NCI-H1436 treated with DMSO at 0.1 percent for 48 hours (cell line): ENCODE measurements at places on chromosomes 13 and 19.

DNA sequence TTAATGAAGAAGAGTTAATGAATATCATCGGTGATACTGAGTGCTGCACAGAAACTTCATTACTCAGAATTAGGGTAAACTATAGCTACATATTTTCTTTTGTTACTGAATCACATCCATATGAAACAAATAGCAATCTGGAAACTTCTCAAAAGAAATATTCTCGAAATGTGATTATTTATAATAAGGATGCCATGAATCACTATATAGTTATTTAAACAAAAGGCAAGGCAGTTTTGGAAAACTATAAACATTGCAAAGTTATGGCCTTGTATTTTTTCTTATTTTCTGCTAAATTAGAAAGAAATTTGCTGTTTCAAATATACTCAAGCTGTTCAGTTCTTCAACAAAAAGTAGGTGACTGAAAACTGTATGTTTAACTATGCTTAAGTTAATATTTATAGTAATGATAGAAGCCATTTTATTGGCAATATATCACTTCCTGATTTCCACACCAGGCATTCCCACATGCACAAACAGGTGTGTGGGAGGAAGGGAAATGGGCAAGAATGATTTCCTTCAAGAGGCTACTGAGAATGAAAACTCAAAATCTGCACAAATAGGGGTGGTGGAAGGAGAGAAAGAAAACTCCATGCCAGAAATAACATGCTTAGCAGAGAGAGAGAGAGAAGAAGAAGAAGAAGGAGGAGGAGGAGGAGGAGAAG is 74.5 kb upstream of the FRY start:
- no peak for DNase-seq

- no peak for DNase-seq
These were observed 40.8 kb downstream of the BRD4 start for GRCh38 chr19:15291548-15292021.

- no peak for DNase-seq
These were observed 1.7 kb upstream of the FSTL3 start for GRCh38 chr19:674282-675151.

DNA sequence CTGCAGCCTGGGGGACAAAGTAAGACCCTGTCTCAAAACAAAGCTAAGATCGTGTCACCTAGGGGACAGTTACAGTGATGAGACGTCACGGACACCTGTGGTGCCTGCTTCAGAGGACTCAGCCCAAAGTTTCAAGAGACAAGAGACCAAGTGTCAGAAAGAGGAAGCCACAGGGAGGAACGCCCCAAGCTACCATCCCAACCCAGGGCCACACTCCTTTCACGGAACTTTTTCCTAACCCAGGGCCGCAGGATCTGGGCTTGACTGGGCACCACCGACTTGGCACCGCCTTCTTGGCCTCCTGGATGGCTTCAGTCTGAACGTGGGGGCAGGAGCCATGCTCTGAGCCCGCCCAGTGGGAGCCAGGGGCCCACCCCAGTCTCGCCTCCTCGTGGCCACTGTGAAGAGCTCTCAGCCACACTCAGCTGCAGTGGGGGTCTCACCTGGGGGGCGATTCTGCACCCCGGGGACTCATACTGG is 8.5 kb downstream of the MOB3A start:
- no peak for DNase-seq

GRCh38 chr13:96816874-96817273 is 177.4 kb downstream of the OXGR1 start:
- DNase-seq: no peak

DNA sequence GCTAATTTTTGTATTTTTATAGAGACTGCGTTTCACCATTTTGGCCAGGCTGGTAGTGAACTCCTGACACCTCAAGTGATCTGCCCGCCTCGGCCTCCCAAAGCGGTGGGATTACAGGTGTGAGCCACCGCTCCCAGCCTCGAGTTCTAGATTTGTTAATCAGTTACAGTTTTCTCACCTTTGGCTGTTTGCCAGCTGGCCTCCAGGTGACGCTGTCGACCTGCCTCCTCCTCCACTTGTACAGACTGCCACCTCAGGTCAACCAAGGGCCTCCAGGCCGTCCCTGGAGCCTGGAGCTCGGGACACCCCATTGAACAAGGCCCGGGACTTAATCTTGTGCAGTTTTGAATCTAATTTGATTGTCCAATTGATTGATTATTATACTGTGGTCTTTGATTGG is 45.5 kb downstream of the IER2 start:
- DNase-seq: no peak

- DNase-seq: no peak
These were observed 1.1 kb upstream of the LSR start for GRCh38 chr19:35247526-35248309.

GRCh38 chr19:5520501-5520900 is 47.3 kb downstream of the TINCR start:
- DNase-seq: no peak

DNA sequence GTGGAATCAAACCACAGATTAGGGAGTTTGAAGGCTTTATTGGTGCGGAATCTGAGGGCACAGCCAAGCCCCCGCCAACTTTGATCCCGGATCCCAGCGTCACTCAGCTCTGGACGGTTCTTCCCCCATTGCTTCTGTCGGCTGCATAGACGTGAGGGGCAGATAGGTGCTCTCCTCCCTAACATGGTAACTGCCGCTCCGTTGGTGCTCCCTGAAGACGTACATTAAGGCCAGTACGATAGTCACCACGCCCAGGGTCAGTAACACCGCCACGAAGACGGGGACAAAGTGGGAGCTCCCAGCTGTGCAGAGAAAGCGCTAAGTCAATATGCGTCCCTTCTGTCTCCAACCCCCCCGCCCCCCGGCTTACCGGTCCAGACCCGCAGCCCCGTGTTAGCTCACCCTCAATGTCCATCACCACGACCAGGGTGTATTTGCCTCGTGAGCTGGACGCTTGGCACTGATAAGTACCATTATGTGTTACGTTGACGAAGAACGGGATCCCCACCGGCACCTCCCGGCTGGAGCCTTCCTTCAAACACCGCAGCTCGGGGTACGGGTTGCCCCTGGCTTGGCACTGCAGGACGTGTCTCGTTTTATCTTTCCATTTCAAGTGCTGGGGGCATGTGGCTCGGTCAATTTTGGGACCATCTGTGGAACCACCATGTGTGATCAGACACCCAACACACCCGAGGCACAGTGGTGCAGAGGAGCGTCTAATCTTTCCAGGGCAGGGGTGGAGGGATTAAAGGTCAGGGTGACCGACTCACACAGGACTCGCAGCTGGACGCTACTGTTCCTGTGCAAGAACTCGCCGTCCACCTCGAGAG is 644 bp upstream of the RAVER1 start:
- no peak for DNase-seq

DNA sequence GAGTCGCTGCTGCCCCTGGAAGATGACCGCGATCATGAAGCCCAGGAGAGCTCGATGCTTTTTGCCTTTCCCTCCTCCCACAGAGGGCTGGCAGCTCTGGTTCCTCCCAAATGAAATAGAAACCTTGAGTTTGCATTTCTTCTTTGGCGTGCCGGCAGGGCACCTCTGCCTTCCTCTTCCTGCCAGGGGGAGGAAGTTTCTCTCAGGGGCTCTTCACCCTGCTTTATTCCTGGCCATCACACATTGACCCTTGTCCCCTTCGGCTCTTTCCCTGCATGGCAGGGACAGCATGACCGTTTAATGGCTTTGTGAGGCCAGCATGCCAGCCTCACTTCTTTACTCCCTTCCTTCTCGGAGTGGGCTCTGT is 47.9 kb downstream of the ACTN4 start:
- no peak for DNase-seq

- peak; percentile 11 for DNase-seq
These were observed 610 bp downstream of the RABAC1 start for GRCh38 chr19:41958367-41959055.

DNA sequence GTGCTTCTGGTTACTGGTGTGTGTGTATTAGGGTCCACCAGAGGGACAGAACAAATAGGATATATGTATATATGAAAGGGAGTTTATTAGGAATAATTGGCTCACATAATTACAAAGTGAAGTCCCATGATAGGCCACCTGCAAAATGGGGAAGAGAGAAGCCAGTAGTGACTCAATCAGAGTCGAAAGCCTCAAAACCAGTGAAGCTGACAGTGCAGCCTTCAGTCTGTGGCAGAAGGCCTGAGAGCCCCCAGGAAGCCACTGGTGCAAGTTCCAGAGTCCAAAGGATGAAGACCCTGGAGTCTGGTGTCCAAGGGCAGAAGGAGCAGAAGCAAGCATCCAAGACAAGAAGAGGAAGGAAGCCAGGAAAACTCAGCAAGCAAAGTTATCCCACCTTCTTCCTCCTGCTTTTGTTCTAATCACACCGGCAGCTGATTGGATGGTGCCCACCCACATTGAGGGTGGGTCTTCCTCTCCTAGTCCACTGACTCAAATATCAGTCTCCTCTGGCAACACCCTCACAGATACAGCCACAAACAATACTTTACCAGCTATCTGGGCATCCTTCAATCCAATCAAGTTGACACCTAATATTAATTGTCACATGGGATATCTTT is 21.7 kb upstream of the SCEL start:
- no peak for DNase-seq

DNA sequence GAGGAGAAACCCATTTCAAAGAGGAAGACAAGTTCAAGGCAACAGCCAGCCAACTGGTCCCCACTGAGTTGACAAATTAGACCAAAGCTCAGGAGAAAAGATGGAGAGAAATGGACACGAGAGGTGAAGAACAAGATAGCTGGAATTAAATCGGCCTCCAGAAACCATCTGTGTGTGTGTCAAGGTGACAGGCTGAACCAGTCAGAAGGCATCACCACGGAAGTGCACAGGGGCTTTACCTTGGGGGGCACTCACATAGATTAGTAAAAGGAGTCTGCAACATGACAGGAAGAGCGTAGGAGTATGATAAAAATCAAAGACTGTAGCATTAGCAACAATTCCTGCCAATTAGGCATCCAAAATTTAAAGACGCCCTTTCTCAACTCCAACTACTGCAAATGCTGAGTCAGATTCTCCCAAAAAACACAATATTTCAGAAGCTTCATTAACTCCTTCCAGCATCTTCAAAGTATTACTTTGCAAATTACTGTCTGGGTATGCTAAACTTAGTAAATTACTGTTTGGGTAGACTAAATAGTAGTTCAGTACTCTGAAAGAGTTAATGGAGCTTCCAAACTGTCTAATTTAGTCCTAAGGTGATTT is 66.2 kb downstream of the FOXO1 start:
- no peak for DNase-seq

- no peak for DNase-seq
These were observed 35.7 kb upstream of the TPM4 start for GRCh38 chr19:16040642-16041041.

GRCh38 chr13:54433493-54434206 is 1405.0 kb downstream of the OLFM4 start:
- peak; percentile 6 for DNase-seq

GRCh38 chr13:20940083-20940482 is 37.5 kb upstream of the XPO4 start:
- no peak for DNase-seq

GRCh38 chr13:59674616-59675015 is 489.1 kb downstream of the DIAPH3 start:
- no peak for DNase-seq

- no peak for DNase-seq
These were observed 12.9 kb downstream of the N4BP2L1 start for GRCh38 chr13:32415019-32415418.

DNA sequence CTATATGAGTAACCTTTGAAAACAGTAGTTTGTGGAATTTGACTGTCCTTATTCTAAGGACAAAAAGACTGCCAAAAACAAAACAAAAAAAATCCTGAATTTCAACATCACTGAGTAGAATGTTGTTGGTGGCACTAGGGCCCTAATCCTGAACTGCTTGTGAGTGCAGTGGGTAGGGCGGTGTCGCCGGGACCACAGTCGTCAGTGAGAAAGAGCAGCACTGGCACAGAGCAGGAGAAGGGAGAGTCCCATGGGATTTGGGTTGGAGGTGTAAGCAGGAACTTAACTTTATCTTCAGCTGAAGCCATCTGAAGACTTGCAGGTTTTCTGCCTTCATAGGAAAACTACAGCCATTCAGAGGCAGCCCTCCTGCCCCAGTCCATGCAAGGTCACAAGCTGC is 5.6 kb downstream of the PCID2 start:
- DNase-seq: no peak

DNA sequence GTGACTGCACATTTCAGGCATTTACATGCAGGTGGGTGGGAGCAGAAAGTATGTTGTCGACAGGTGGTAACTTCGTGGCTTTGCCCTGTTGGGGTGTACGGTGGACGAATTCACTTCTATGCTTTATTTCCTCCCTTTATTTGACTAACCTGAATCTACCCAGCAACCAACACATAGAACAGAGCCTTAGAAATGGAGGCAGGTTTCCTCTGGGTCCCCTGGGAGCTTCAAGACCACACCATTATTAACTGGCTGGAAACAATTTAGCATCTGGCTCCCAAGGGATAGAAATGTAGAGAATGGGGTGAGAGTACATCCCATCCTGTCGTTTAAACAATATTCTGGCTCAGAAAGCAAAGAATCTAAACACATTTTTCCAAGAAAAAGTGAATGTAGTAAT is 244.4 kb downstream of the DLEU7 start:
- DNase-seq: no peak

DNA sequence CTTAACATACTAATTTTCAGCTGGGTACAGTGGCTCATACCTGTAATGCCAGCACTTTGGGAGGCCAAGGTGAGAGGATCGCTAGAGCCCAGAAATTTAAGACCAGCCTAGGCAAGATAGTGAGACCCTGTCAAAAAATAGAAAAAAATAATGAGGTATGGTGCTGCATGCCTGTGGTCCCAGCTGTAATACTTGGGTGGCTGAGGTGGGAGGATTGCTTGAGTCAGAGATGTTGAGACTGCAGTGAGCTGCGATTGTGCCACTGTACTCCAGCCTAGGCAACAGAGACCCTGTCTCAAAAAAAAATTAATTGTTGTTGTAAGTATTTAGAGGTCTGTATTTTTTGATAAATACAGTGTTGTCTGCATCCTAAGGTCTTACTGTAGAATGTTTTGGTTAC is 66.8 kb downstream of the FNDC3A start:
- no peak for DNase-seq

DNA sequence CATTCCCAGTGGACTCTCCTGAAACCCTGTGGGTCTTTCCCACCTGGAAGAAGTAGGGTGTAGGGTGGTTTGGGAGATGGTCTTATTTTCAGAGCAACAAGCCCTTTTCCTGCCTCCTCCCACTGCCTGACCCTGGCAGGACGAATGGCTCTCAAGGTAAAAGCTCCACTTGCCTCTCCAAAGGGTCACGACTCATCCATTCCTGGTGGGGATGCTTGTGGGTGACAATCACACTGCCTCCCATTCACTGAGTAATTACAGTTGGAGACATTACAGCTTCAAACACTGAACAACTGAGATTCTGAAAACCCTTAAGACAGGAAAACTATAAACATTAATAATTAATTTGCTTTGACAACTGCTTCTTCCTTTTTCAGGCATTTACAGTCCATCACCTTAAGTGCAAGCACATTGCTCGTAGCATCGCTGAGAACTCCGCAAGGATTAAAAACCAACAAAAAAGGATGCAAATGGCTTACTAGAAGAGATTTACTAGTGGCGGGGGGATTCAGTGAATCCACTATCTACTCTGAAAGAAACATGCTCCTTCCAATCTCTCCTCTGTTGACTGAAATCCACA is 199.6 kb upstream of the IRS2 start:
- DNase-seq: no peak
